ENCODE measurements at places on chromosomes 3 and 15. TPM values are rescaled to one million over a fixed set of nuclear protein-coding genes. Genes with fewer than 3 reads are reported as not detected.

SCN11A gene
- 0.01 TPM for total RNA-seq

C15orf39 gene
- total RNA-seq = 33.9 TPM

DNAH12 gene
- 0.09 TPM for total RNA-seq

ERC2 gene
- 0.14 TPM for total RNA-seq

GOLGA8R gene
- total RNA-seq = 0.19 TPM

GXYLT2 gene
- 1.6 TPM for total RNA-seq

SLC9C1 gene
- not detected for total RNA-seq

DNAJA4 gene
- 0.11 TPM for total RNA-seq

FAM107A gene
- 0.41 TPM for total RNA-seq

CELSR3 gene
- 4.6 TPM for total RNA-seq

GOLGA6L25 gene
- total RNA-seq = not detected

GOLGA8H gene
- total RNA-seq = 2.4 TPM

SLC4A7 gene
- total RNA-seq = 14.2 TPM

SLC35G2 gene
- total RNA-seq = 21.9 TPM

PLSCR1 gene
- total RNA-seq = 44.0 TPM

TRIM71 gene
- total RNA-seq = not detected

ACOX2 gene
- total RNA-seq = 8.8 TPM

CCDC71 gene
- 12.1 TPM for total RNA-seq

HGD gene
- total RNA-seq = 22.1 TPM

DBR1 gene
- total RNA-seq = 14.6 TPM

OCA2 gene
- total RNA-seq = 0.28 TPM

SHC4 gene
- 0.92 TPM for total RNA-seq

WDR93 gene
- total RNA-seq = 0.21 TPM

CHRFAM7A gene
- 4.4 TPM for total RNA-seq

C3orf20 gene
- total RNA-seq = not detected

SEMA7A gene
- 1.6 TPM for total RNA-seq

PRR20G gene
- 2.8 TPM for total RNA-seq

DZIP3 gene
- 3.6 TPM for total RNA-seq

GATM gene
- 2.3 TPM for total RNA-seq

PAQR5 gene
- total RNA-seq = 93.4 TPM

ARIH2 gene
- 57.9 TPM for total RNA-seq

RNU6-1 gene
- not detected for total RNA-seq

CIP2A gene
- total RNA-seq = 16.6 TPM

QARS1 gene
- 154 TPM for total RNA-seq

TTLL13 gene
- 0.57 TPM for total RNA-seq

AMT gene
- total RNA-seq = 0.53 TPM

All from A549 treated with AZD2906 at 1 μM for 4 hours (cell line).